A549 treated with Hydrocortisone at 1 μM for 4 hours (cell line): ENCODE measurements at places on chromosomes 12 and 14. TPM values are rescaled to one million over a fixed set of nuclear protein-coding genes. Genes with fewer than 3 reads are reported as not detected.

The GLI1 gene
- 4.5 to 6.2 TPM (median 5.6 TPM) in 5 replicates for total RNA-seq

The TSPAN8 gene
- 0.09 to 0.10 TPM in 2 of 5 replicates, not detected in the others for total RNA-seq

The TRHDE gene
- total RNA-seq: 0.01 to 0.18 TPM (median 0.07 TPM) in 5 replicates

The GLIPR1L2 gene
- 0.08 to 0.20 TPM (median 0.10 TPM) in 5 replicates for total RNA-seq

The DLGAP5 gene
- total RNA-seq: 24.4 to 41.4 TPM (median 29.0 TPM) in 5 replicates

The GPRC5A gene
- 230 to 315 TPM (median 290 TPM) in 5 replicates for total RNA-seq

The UTP20 gene
- total RNA-seq: 12.8 to 20.9 TPM (median 14.5 TPM) in 5 replicates

The RND1 gene
- total RNA-seq: 4.3 to 5.7 TPM (median 5.0 TPM) in 5 replicates

The DRAM1 gene
- total RNA-seq: 17.5 to 23.4 TPM (median 19.2 TPM) in 5 replicates

The PPP1R36 gene
- 0.17 to 0.65 TPM (median 0.41 TPM) in 5 replicates for total RNA-seq

The IL22 gene
- total RNA-seq: not detected in 5 replicates

The ALDH1L2 gene
- total RNA-seq: 2.4 to 4.2 TPM (median 3.8 TPM) in 5 replicates

The SOAT2 gene
- 0.10 to 0.37 TPM (median 0.26 TPM) in 5 replicates for total RNA-seq

The DGKA gene
- total RNA-seq: 19.0 to 23.5 TPM (median 21.9 TPM) in 5 replicates

The GPR132 gene
- total RNA-seq: 0.49 to 0.64 TPM (median 0.51 TPM) in 5 replicates

The VASH1 gene
- 3.0 to 4.4 TPM (median 4.1 TPM) in 5 replicates for total RNA-seq

The KRT71 gene
- total RNA-seq: 0.05 TPM in 1 of 5 replicates, not detected in the others

The HOXC13 gene
- total RNA-seq: 21.8 to 35.2 TPM (median 23.4 TPM) in 5 replicates

The MGP gene
- total RNA-seq: 0.08 TPM in 1 of 5 replicates, not detected in the others

The EFCAB11 gene
- 12.0 to 14.5 TPM (median 12.6 TPM) in 5 replicates for total RNA-seq

The CSRP2 gene
- total RNA-seq: 19.5 to 21.3 TPM (median 20.3 TPM) in 5 replicates

The OVCH1 gene
- total RNA-seq: not detected in 5 replicates

The ZC2HC1C gene
- total RNA-seq: 4.5 to 5.6 TPM (median 4.7 TPM) in 5 replicates

The LMO3 gene
- total RNA-seq: not detected in 5 replicates

The KRT76 gene
- not detected in 5 replicates for total RNA-seq

The CRIP1 gene
- total RNA-seq: 1,531 to 1,939 TPM (median 1,820 TPM) in 5 replicates

The NKX2-1 gene
- 0.05 to 0.10 TPM in 2 of 5 replicates, not detected in the others for total RNA-seq

The AKAP3 gene
- 0.07 to 0.28 TPM (median 0.13 TPM) in 5 replicates for total RNA-seq

The ESR2 gene
- 0.06 to 0.15 TPM (median 0.09 TPM) in 5 replicates for total RNA-seq

The MANSC1 gene
- total RNA-seq: 3.3 to 4.8 TPM (median 3.9 TPM) in 5 replicates

The ACRBP gene
- 0.18 to 0.56 TPM (median 0.33 TPM) in 3 of 5 replicates, not detected in the others for total RNA-seq

The FAM186B gene
- 0.05 to 0.16 TPM (median 0.13 TPM) in 5 replicates for total RNA-seq

The RITA1 gene
- 26.2 to 32.6 TPM (median 29.6 TPM) in 5 replicates for total RNA-seq

The FSCB gene
- not detected in 5 replicates for total RNA-seq

The GPD1 gene
- 0.13 to 0.38 TPM (median 0.18 TPM) in 5 replicates for total RNA-seq

The TSPAN19 gene
- total RNA-seq: not detected in 5 replicates

The SLC39A9 gene
- 35.6 to 50.2 TPM (median 40.4 TPM) in 5 replicates for total RNA-seq

The NAV3 gene
- 5.8 to 8.1 TPM (median 7.5 TPM) in 5 replicates for total RNA-seq

The CLEC2A gene
- not detected in 5 replicates for total RNA-seq

The RTN1 gene
- 0.07 to 0.12 TPM (median 0.12 TPM) in 3 of 5 replicates, not detected in the others for total RNA-seq

The AMDHD1 gene
- total RNA-seq: 2.1 to 3.0 TPM (median 2.4 TPM) in 5 replicates

The STYK1 gene
- 0.08 to 0.41 TPM (median 0.22 TPM) in 5 replicates for total RNA-seq

The KRT7 gene
- total RNA-seq: 5,165 to 6,050 TPM (median 5,522 TPM) in 5 replicates

The DEPDC4 gene
- 0.28 to 1.5 TPM (median 1.2 TPM) in 5 replicates for total RNA-seq

The KRT75 gene
- total RNA-seq: 0.07 to 0.18 TPM (median 0.09 TPM) in 5 replicates

The PRKD1 gene
- 2.6 to 3.1 TPM (median 2.8 TPM) in 5 replicates for total RNA-seq

The CCDC196 gene
- total RNA-seq: not detected in 5 replicates

The MYH6 gene
- 0.03 to 0.16 TPM (median 0.12 TPM) in 5 replicates for total RNA-seq

The KLRC2 gene
- 1.4 to 2.2 TPM (median 1.7 TPM) in 5 replicates for total RNA-seq

The COL2A1 gene
- total RNA-seq: 0.05 to 0.13 TPM (median 0.12 TPM) in 5 replicates

The WSB2 gene
- 60.0 to 69.5 TPM (median 62.3 TPM) in 5 replicates for total RNA-seq

The LRFN5 gene
- total RNA-seq: not detected in 5 replicates

The CLEC6A gene
- not detected in 5 replicates for total RNA-seq

The HOXC6 gene
- total RNA-seq: 3.8 to 4.8 TPM (median 4.7 TPM) in 5 replicates
